ENCODE measurements at places on chromosomes 2 and 18. TPM values are rescaled to one million over a fixed set of nuclear protein-coding genes. Genes with fewer than 3 reads are reported as not detected.

- no peak for DNase-seq
Observed at GRCh38 chr2:202337151-202337550, 39.0 kb upstream of the BMPR2 start.

GRCh38 chr2:74896232-74896631 is 62.2 kb upstream of the POLE4 start:
- no peak for DNase-seq

- DNase-seq: no peak
Observed at GRCh38 chr2:228653884-228654283, 472.4 kb upstream of the SPHKAP start.

Gene ALKAL2
- total RNA-seq: not detected

DNA sequence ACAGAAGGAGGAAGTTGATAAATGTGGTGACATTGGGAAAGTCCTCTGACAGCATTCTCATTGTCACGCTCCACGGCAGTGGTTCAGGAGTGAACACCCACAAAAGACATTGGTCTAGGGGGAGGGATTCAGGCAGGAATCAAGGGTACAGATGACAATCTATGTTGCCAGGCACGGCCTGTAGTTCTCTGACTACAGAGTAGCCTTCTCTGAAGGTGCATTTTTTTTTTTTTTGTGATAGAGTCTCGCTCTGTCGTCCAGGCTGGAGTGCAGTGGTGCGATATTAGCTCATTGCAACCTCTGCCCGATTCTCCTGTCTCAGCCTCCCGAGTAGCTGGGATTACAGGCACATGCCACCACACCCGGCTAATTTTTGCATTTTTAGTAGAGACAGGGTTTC is 7.4 kb upstream of the MOB1A start:
- DNase-seq: peak; percentile 13

- DNase-seq: no peak
Observed at GRCh38 chr2:238908960-238909951, 61.4 kb downstream of the TWIST2 start.

DNA sequence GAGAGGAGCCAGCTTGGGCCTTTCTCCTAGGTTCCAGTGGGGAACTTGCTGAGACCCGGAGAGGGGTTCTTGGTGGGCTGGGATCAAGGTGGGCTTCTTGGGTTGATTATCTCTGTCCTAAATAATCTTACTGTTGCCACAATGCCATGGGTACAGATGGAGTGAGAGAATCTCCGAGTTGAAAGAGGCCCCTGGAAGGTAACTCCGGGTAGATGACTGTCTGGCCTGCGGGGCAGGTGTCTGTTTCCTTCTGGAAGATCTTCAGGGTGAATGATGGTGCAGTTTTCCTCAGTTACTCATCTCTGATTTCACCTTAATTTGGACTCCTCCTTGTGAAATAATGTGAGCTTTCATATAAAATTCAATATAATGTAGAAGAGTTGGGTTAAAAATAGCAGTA is 159.4 kb downstream of the ACTR3 start:
- no peak for DNase-seq

DNA sequence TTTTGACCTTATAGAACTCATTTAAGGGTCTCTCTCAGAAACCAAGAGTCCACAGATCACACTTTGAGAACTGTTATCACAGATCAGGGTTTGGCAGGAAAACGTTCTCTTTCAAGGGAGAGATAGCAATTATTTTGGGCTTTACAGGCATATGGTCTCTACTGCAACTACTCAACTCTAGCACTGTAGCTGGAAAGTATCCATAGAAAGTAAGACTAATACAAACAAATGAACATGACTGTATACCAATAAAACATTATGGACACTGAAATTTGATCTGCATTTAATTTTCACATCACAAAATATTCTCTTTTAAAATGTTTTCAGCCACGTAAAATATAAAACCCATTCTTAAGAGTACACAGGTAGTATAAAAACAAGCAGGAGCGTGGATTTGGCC is 100.5 kb downstream of the TRIP12 start:
- DNase-seq: no peak

- no peak for DNase-seq
Observed at GRCh38 chr2:7473135-7473771, 556.0 kb downstream of the RNF144A start.

DNA sequence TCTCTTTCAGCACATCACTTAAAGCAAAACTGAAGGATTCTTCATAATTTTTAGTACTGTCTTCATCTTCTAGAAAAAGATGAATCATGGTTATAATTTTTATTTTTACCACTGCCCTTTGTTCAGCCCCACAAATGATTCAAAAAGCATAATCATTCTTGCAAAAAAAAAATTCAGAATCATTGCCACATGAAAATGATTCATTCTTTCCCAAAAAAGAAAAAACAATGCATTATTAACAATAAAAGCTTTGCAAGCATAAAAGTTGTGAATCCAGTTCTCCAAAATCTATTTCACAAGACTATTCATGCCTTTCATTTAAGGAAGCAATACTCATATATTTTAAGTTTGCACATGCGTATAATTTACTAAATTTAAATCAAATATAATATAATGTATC is 204.8 kb downstream of the RBM43 start:
- DNase-seq: no peak

Gene ST6GAL2
- total RNA-seq: not detected

DNA sequence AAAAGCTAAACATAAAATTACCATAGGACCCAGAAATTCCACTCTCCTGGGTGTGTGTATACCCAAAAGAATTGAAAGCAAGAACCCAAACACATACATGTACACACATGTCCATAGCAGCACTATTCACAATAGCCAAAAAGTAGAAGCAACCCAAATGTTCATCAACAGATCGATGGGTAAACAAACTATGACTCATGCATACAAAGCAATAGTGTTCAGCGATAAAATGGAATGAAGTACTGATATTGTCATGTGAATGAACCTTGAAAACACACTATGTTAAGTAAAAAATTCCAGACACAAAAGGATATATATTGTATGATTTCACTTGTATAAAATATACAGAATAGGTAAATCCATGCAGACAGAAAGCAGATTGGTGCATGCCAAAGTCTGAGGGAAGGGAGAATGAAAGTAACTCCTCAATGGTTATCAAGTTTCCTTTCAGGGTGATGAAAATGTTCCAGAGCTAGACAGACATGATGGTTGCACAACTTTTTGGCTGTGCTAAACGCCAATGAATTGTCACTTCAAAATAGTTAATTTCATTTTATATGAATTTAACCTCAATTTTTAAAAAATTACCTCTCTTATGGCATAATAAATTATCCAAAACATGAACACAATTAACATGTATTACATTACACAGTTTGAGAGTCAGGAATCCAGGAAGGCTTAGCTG is 35.5 kb downstream of the GKN2 start:
- no peak for DNase-seq

All from CD4-positive, alpha-beta T cell (primary cell).